ENCODE measurements at places on chromosomes 5 and 9. TPM values are rescaled to one million over a fixed set of nuclear protein-coding genes. Genes with fewer than 3 reads are reported as not detected.

- DNase-seq = peak; percentile 28
These were observed 29.9 kb downstream of the SUB1 start for GRCh38 chr5:32615236-32615635.

- DNase-seq = no peak
These were observed 76.9 kb downstream of the RGS3 start for GRCh38 chr9:113540466-113540865.

GRCh38 chr5:42552597-42552996, 129.4 kb downstream of the GHR start:
- no peak for DNase-seq

Gene RORB
- total RNA-seq = not detected

GRCh38 chr5:110441035-110441434, 285.4 kb downstream of the TMEM232 start:
- DNase-seq = no peak

- DNase-seq = no peak
These were observed 143.7 kb downstream of the ELAVL2 start for GRCh38 chr9:23682352-23682751.

GRCh38 chr5:97243353-97243752, 60.3 kb upstream of the RIOK2 start:
- DNase-seq = peak; percentile 40

DNA sequence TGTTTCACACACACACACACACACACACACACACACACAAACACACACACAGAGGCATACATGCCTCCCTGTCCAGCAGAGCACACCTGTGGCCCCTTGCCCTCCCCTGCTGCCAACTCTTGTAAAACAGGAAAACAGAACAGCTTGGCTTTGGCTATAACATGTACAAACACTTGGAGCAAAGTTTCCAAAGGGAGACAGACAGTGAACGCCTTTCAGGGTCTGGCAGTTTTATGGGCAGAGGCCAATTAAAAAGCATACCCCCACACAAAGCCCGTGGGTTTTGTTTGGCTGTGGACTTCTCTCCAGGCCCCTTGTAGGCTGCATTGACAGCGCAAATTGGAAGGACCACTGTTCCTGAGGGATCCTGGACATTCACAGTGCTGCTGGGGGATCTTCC, 265.6 kb downstream of the PAPPA start:
- DNase-seq = no peak

DNA sequence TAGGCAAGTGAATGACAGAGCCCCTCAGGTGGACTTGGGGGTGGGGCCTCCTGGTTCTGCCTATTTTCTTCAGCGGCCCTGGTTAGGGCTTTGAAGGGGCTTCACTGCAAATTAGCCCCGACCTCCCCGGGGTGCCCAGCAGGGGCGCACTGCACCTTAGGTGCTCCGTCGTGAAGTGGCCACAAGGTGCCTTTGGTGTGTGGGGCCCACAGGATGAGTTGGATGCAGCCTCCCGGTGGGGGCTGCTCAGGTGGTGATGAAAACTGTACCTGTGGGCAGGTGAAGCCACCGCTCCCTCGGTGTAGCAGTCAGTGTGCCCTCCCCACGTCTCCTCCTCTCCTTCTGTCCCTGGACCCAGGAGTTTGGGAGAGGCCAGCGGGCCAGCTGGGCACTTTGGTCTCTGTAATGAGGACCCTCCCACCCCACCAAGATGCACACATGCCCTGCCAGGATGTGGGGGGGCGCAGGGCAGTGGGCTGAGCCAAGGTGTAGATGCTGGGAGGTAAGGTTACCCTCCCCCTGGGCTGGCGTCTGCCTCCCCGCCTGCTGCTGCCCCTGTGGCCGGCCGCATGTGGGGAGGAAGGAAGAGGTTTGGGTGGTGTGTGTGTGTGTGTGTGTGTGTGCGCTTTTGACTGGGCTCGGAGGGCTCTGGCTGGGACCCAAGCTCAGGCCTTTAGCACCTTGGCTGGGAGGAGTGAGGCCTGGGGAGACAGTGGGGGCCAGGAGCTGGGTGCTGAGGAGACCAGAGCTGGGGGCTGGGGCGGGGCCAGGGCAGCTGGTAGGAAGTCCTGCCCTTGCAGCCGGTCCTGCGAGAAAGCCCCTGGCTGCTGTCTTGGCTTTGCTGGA, 55.6 kb downstream of the RXRA start:
- no peak for DNase-seq

DNA sequence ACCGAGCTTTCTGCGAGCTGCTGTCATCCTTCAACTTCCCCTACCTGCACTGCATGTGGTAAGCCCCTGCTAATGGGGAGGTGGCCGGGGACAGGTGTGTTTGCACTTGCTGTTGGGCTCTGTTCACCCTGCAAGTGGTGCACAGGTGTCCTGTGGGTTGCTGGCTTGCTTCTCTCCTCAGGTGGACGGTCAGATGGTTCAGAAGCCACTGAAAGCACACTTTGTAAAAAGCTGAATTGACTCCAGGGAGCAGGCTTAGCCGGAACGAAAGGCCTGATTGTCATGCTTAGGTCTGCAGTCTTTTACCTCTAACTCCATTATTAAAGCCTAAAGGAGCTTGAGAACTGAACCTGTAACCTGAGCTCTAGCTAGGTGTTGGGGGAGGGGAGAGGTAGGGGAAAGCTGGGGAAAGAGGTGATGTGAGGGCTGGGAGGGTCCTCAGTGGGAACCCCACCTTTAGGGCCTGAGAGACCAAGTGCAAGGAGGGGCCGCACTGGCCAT, 37.6 kb downstream of the ACER2 start:
- no peak for DNase-seq

DNA sequence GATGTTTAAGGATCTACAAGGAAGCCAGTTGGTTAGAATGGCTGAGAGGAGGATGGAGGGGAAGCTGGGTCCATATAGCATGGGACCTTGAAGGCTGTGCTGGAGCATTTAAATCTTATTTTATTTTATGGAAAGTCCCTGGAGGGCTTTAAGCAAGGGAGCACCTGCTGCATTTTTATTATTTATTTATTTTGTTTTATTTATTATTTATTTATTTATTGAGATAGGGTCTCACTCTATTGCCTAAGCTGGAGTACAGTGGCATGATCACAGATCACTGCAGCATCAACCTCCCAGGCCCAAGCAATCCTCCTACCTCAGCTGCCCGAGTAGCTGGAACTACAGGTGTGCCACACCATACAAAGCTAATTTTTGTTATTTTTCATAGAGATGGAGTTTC, 4.9 kb upstream of the MVB12B start:
- no peak for DNase-seq

Gene TAF11L11
- total RNA-seq = not detected

Gene MYMK
- not detected for total RNA-seq

DNA sequence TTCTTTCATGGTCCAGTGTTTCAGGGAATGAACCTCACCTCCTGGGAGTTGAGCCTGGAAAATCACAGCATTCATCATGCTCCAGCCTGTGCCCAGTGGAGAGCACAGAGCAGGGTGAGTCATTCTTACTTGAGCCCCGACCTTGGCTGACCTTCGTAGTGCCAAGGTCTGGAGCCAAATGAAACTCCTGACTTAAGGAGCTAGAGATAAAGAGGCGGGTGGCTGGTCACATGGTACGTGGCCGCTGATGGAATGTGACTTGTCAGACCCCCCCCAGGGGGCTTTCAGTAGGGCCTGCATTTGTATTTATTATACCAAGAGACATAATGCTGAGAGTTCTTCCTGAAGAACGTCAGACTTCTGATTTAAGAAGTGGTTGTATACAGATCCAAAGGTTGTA, 15.0 kb upstream of the PIP5K1B start:
- no peak for DNase-seq

DNA sequence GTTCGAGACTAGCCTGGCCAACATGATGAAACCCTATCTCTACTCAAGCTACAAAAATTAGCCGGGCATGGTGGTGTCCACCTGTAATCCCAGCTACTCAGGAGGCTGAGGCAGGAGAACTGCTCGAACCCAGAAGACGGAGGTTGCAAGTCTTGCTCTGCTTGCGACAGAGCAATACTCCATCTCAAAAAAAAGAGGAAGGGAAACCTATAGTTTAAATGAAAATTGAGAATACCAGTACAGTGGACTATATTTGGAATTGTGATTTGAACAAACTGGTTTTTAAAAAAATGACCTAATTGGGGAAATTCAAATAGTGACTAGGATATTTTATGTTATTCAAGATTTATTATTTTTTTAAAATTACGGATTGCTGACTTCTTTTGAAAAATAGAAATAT, 33.2 kb downstream of the DIAPH1 start:
- no peak for DNase-seq

DNA sequence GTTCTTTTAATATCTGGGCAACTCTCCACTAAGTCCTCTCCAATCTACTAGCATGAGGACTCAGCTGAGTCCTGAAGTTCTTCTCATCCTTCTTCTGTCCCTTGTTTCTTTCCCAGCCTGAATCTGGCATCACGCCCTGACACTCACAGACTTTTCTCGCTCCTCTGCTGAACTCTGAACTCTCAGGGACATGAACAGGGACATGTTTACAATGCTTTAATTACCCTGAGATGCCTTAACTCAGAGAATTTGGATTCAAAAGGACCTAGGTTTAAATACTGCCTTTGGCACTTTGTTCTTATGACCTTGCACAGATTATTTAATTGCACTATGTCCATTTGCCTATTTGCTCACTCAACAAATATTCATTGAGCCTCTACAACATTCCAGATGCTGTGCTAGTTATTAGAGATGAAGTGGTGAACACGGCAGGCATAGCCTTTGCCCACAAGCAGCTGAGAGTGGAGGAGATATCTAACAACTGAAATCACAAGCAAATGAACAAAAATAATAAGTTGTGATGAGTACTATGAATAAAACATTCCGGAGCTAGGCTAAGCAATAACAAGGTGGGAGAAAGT, 106.0 kb downstream of the ADRB2 start:
- no peak for DNase-seq

DNA sequence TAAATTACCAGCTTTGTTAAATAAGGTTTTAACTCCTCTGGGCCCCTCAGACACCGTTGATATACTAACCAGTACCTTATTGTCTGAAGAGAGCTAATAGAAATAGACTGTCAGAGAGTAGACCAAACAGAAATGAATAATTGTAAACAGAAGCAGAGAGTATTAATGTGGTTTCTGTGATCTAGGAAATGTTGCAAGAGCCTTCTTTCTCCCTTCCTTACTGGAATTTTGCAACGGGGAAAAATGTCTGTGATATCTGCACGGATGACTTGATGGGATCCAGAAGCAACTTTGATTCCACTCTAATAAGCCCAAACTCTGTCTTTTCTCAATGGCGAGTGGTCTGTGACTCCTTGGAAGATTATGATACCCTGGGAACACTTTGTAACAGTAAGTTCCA, 5.1 kb downstream of the TYRP1 start:
- no peak for DNase-seq

Gene TJP2
- total RNA-seq = 143 TPM

Gene LRRC14B
- not detected for total RNA-seq

- no peak for DNase-seq
These were observed 220.1 kb downstream of the ANXA1 start for GRCh38 chr9:73371801-73372200.

DNA sequence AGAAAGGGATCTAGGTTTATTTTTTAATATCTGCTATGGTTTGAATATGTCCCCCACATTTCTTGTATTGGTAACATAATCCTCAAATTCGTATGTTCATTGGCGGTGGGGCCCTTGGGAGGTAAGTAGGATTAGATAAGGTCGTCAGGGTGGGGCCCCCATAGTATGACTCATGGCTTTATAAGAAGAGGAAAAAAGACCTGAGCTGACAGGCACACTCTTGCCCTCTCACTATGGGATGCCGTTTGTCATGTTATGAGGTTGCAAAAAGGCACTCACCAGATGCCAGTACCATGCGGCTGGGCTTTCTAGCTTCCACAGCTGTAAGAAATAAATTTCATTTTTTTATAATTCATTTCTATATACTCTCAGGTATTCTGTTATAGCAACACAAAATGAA, 67.3 kb upstream of the SGCD start:
- DNase-seq = no peak

- no peak for DNase-seq
These were observed 28.1 kb downstream of the CAMSAP1 start for GRCh38 chr9:135879237-135879601.

GRCh38 chr5:94595281-94595840, 23.0 kb downstream of the KIAA0825 start:
- no peak for DNase-seq

DNA sequence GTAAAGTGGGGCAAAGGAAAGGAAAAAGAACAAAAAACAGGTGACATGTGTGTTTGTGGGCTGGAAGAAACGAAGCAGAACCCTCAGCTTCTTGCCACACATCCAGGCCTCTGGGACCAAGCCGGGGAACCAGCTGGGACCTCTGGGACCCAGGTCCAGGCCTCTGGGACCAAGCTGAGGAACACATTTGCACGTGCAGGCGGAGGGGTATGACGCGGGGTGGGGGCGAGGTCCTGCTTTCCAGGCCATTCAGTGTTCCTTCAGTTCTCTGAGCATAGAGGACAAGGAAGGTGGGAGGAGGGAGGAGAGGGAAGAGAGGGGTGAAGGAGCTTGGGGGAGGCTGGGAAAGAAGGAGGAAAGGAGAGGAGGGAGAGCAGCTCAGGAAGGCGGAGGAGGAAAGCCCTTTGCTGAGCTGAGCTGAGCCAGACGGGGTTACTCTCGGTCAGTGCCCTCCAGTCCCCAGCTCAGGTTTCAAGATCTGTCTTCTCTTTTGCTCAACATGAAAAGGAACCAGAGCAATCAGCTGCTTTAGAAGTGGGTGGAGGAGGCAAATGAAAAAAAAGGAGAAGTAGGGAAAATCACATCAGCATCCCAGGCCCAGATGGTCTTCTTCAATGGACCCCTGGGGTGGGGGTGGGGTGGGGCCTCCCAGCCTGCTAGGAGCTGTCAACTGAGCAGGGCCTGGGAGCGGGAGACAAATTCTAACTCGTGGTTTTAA, 59.1 kb downstream of the ABCA1 start:
- DNase-seq = peak; percentile 72

Gene LCN6
- total RNA-seq = not detected

DNA sequence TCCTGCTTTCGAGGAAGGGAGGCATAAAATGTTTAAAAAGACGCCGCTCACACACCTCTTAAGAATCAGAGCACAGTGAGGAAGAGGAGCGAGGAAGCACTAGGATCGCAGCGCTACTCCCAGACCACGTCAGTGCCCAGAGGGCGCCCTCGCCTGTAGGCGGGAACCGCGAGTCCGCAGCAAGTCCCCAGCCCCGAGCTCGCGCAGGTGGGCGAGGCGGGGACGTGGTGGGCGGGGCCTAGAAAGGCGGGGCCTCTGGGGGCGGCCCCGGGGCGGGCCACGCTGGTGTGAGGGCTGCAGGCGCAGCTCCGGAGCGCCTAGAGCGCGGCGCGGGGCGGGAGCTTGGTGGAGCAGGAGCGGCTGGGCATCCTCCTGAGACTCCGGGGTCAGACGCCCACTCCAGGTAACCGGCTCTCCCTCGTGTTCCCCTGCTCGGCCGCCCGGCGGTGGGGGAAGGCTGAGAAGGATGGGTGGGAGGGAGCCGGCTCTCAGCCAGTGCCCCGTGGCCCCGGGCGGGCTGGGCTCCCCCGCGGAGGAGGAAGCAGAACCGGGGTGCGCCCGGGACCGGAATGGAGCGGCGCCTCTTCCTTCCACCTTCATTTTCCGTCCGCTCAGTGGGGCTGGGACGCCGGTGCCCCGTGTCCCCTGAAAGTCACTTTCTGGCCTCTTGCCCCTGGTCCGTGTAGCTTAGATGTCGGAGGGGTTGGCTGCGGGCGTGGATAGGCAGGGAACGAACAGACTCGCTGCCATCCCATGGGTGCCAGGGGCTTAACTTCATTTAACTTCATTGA, at the start of gene GCNT1:
Gene GCNT1 (plus strand): TSS at position 280 of the 791 bp plus-strand sequence. CDS start 43,200 bp downstream, outside the sequence.
- peak; percentile 82 for DNase-seq

Gene TEX48
- total RNA-seq = not detected

Gene HTR4
- total RNA-seq = not detected

Data from PC-9 (cell line).